OCI-LY7 (cell line): ENCODE measurements at places on chromosomes 2 and 18.

DNA sequence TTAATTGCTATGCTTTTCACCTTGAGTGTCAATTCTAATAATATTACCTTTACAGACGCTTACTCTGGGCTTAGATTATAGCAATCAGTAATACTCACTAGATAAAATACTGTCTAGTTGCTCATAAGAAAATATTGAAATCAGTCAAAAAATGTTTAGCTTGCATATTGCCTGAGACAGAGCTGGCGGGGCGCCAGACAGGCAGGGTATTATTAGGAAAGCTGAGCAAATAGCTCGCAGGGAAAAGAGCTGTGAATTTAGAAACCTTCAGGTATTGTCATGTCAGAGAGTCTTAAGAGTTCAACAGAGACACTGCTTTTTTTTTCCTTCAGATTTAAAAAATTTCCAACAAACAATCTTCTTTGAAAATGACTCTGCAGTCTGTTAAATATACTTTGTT is 118.4 kb downstream of the MEIS1 start:
- DNase-seq, result no peak

- peak; percentile 69 for DNase-seq
Observed at GRCh38 chr2:24930768-24931167, 10.7 kb upstream of the ADCY3 start.

DNA sequence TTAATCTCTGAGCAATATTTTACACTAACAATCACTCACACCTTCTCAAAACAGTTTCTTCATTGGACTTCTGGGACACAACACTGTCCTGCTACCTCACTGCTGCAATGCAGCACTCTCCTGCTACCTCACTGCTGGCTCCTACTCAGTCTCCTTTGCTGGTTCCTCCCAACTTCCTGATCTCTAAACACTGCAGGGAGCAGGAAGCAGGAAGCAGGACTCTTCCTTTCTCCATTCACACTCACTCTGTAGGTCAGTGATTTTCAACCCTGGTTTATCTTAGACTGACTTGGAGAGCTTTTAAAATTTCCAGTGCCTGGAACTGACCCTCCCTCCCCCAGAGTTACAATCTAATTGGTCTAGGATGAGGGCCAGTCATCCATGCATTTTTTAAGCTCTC is 243.4 kb upstream of the RBBP8 start:
- no peak for DNase-seq

DNA sequence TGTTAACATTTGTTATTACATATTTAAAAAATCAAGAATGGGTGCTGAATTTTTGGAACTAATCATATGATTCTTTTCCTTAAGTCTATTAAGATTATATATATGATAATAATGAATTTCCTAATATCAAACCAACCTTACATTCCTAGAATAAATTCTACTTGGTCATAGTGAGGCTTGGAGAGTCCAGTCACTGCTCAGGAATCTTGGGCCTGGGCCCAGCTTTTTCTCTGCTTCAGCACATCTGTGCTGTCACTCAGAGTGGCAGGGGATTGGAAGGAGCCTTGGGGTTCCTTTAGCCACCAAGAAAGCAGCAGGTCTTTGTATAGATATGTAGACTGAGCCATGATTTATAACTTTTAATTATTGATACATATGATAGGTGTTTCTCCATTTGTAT is 19.9 kb upstream of the ZAP70 start:
- DNase-seq, result no peak

DNA sequence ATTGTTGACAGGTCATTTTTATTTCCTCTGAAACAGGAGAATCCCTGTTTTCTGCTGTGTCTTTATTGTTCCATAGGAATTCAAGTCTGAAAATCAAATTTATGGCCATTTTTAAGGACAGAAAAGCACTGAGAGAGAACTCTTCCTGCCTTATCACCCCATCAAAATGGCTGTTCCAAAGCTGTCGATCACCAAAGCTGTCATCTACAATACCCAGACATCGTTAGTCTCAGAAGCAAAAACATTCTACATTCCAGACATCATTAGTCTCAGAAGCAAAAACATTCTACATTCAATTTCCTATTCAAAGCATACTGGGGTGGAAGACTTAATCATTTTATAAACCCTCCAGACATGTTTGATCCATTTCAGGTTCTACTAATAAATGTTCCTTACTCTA is 44.4 kb downstream of the SCRN3 start:
- DNase-seq, result no peak

GRCh38 chr2:25109822-25110221 is 58.6 kb downstream of the POMC start:
- no peak for DNase-seq

GRCh38 chr2:117723888-117724434 is 90.5 kb upstream of the DDX18 start:
- DNase-seq, result no peak

DNA sequence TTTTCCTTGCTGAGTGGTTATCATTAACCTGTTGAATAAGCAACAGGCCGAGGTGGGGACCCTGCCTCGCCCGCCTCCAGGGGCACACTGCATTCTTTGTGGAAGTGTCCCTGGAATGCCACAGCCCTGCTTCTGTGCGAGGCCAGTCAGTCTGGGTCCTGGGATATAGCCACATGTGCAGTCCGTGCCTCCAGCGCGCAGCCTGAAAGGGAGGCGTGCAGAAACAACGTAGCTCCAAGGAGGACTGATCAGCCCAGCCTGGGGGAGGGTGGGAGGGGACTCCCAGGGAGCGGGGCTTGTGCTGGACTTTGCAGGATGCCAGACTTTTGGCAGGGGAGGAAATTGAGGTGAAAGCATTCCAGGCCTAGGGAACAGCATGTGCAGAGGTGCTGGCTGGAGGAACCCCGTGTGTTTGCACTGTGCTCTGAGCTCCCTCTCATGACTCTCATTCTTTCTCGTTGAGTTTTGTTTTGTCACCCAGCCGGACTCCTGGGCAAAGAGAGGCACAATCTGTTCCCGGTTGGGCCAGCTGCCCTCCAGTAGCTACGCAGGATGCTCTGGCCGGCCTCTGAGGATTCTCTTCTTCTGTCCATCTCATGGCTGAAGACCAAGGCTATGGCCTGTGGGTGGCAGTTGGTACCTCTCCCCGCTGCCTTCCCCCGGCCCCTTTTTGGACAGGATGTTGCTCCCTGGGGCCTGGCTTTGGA is 39.7 kb downstream of the HPCAL1 start:
- no peak for DNase-seq

- peak; percentile 3 for DNase-seq
Observed at GRCh38 chr2:228401065-228401912, 219.8 kb upstream of the SPHKAP start.

DNA sequence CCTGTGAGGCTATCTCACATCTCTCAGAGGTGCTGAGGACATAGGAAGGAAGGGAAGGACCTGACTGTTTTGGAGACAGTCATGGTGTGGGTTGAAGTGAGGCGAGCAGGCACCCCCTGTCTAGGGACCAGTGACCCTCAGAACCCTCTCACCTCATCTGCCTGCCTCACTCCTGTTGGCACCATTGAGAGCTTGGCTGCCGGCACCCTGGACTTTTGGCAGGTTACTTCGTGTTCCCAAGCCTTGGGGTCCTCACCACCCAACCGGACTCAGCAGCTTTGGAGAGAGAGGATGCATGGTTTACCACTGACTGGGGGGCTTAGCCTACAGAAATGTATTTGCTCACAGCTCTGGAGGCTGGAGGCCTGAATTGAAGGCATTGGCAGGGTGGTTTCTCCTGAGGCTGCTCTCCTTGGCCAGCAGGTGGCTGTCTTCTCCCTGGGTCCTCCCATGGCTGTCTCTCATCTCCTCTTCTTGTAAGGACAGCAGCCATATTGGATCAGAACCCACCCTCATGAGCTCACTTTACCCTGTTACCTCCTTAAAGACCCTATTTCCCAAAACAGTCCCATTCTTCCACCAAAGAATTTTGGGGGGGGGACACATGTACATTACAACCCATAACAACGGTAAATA is 142.0 kb downstream of the TSN start:
- peak; percentile 56 for DNase-seq

GRCh38 chr18:62436636-62437234 is 86.1 kb upstream of the ZCCHC2 start:
- no peak for DNase-seq

- no peak for DNase-seq
Observed at GRCh38 chr2:181884601-181885000, 6.9 kb upstream of the ITPRID2 start.

GRCh38 chr18:79917169-79917852 is 34.1 kb downstream of the SLC66A2 start:
- no peak for DNase-seq

- DNase-seq, result no peak
Observed at GRCh38 chr2:29455200-29455860, 340.1 kb downstream of the CLIP4 start.

DNA sequence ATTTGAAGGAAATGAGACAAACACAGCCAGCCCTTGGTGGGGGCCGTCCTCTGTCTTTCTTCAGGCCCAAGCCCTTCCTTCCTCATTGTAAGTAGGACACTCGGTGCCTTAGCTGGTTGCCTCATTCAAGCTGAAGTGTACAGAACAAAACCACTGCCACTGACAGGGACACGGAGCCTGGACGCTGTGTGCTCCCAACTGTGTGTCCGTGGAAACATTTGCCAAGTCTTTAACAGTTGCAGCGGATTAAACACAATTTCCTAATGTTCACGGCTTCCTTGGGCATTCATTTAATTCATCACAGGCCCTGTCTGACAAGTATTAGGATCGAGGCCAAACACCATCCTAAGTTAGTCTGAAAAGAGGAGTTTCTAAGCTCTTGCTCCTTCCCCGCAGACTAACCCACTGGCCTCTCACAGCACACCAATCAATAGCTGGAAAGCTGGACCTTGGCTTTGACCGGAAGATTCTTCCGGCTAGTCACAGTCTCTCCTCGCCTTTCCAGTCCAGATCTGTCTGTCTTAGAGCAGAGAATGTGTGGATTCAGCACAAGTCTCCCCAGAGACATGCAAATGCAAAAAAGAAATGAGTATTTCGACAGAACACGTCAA is 68.7 kb upstream of the ACSL3 start:
- no peak for DNase-seq

GRCh38 chr2:39682066-39682692 is 16.5 kb downstream of the TMEM178A start:
- DNase-seq, result no peak

- no peak for DNase-seq
Observed at GRCh38 chr18:76518123-76518859, 23.2 kb upstream of the ZNF516 start.

DNA sequence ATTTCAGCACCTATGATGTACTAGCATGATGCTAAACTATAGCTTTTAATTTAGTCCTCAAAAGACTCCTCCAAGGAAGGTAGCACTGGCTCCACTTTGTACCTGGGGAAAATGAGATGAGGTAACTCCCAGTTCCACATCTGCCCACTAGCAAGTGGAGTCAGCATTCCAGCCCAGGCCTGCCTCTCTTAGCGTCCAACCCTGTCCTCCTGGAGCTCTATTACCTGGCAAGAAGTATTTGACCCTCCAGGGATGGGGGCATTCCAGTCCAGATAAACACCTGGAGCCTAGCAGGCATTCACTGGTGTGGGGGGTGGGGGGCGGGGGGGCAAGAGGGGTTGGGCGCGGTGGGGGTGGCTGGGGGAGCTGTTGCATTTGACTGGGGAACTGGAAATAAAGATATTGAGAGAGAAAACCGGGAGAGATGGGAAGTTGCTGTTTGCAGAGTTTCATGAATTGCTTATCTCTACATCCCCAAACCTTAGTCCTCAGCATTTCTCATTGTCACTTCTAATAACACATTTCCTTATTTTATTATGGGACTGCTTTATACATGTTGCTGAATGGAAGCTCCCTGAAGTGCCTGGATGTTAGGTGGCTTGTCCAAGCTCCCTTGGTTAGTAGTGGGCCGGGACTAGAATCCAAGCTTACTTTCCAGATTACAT is 22.0 kb upstream of the FZD5 start:
- no peak for DNase-seq

GRCh38 chr2:143948710-143949109 is 571.2 kb downstream of the ZEB2 start:
- DNase-seq, result no peak

DNA sequence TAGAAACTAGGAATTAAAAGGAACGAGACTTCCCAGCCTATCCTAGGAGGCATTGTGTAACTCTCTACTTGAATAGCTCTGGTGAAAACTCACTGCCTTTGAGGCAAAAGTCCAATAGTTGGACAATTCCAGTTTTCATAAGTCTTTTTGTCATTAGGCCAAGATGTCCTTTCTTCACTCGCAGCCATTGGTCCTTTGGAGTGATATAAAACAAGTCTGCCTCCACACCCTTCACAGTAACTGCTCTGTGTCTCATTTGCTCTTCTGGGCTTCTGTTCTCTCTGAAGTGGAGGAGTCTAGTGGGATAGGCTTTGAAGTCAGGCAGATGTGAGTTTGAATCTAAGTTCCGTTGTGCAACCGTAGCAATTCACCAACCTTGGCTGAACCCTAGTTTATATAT is 28.2 kb downstream of the ANTXR1 start:
- no peak for DNase-seq

- DNase-seq, result no peak
Observed at GRCh38 chr2:238848976-238849853, 1.3 kb downstream of the TWIST2 start.

DNA sequence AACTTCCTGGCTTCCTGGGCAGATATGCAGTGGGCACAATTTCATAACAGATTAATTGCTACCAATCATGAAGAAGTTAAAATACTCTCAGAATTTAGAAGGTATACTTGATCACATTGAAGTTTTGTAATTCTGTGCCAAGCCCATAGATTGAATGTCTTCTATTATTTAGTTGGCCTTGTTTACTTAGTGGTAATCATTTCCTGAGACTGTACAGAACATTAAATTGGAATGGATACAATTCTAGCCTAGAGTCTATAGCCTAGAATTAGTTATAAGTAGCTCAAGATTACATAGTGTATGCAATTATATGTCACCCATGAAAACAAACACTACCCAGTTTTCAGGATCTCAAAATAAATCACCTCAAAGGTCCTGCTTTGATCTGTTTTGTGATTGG is 615.8 kb downstream of the XIRP2 start:
- DNase-seq, result no peak

DNA sequence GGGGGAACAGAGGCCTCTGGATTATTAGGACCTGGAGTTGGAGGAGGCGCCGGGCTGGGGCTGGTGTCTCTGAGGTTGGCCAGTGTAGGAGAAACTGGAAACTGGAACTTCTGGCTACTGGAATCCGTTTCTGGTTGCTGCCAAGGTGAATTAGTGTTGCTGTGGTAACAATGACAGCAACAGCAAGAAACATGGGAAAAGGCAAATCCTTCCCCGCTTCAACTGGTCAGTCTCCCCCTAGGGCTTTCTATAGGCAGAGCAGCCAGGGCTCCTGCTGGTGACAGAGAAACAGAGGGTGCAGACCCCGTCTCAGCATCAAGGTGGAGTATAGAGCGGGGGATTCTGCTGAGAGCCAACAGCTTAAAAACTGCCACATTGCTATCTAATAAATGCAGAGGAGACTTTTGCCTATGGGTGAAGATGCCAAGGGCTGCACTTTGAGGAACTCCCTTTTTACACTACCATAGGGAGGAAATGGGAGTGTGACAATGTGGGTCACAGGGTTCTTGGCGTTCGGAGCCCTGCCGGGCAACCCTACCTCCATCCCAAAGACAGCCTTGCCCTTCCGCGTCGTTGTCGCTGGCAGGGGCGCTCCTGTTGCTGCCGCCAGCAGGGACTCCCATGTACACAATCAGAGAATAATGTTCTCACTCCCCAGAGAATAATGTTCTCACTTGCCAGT is 81.4 kb upstream of the CABLES1 start:
- DNase-seq, result no peak

GRCh38 chr2:224893848-224894247 is 148.4 kb downstream of the DOCK10 start:
- DNase-seq, result no peak

GRCh38 chr18:78367996-78368395 is 611.6 kb upstream of the SALL3 start:
- no peak for DNase-seq

GRCh38 chr2:147449323-147449991 is 395.4 kb upstream of the ACVR2A start:
- DNase-seq, result no peak
